ENCODE measurements at places on chromosomes 7 and 10.

DNA sequence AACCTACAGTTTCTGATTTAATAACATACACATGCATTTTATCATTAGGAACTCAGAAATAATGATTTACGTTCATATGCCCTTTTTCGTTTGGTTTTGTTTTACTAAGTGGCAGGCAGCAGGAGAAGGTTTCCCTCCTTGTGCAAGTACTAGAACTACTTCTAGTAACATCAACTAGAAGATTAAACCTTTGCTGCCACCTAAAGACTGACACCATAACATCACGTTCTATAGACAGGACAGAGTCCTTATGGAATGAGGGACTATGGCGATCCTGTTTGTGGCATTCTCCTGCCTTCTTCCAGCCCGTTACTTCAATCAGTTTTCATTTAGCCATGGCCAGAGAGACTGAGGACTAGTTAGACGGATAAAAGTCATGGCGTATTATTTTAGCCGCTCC is 53.2 kb downstream of the GAD2 start:
- DNase-seq = no peak

- DNase-seq = no peak
These were observed 246.7 kb upstream of the PTN start for GRCh38 chr7:137590071-137590755.

GRCh38 chr7:40223451-40224127 is 88.8 kb downstream of the SUGCT start:
- DNase-seq = no peak

DNA sequence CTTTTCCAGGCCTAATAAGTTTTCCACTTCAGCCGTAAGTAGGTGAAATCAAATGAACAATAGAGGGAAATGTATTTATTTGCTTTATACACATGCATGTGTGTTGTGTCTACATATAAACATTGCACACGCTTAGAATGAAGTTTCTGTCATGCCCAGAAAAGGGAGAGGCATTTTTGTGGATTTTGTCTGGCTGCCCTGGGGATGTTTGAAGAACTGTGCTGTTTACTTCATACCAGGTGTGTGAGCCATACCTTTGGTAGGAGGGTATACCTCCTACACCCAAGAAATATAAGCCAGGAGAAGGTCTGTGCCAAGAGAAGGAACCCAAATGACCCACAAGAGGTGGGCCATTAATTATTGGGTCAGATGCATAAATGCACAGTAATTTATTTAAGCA is 12.8 kb downstream of the GATAD1 start:
- no peak for DNase-seq

DNA sequence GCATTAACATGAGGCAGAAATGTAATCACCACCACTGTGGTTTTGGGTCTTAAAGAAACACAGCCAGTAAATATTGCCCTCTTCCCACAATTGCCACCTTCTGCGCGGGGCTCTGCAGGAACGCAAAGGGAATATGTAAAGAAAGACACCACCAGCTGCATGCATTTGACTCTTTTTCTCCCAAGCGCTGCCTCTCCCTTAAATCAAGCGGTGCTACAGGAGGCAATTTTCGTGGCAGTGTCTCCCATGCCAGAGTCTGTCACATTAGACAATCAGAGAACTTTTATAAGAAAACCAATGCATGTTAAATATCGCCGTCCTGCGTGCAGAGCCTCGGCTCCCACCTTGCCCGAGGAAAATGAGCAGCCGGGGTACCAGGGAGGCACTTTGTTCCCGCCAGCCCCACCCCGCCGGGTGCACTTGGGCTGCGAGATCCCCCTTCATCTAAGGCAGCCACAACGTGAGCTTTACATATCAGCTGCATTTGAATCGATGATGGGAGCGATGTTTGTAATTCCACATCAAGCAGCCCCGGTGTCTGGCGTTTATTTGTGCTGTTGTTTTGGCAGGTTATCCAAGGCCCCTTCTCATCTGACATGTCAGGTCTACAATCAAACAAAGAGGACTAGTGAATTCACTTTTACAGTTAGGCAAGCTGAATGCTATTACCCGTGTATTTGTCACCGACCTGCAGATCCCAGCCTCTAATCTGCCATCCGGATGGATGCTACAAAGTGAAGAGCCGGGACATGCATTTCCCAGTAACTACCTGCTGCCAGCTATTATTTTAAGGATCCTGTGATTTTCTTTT is 72.3 kb upstream of the MGMT start:
- DNase-seq = no peak

DNA sequence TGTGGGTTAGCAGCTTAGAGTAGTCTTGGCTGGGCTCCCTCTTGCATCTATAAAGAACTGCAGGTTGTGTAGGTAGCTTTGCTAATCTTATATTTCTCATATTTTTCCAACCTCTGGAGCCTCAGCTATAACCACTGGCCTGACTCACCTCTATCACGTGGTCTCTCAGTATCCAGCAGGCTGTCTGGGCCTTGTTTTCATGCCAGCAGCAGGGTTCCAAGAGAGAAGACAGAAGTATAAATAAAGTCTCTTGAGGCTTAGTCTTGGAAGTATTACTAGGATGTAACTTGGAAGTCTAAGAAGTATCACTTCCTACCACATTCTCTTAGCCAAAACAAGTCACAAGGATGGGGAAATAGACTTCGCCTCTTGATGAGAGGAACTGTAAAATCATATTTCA is 73.3 kb downstream of the WIPF3 start:
- no peak for DNase-seq

DNA sequence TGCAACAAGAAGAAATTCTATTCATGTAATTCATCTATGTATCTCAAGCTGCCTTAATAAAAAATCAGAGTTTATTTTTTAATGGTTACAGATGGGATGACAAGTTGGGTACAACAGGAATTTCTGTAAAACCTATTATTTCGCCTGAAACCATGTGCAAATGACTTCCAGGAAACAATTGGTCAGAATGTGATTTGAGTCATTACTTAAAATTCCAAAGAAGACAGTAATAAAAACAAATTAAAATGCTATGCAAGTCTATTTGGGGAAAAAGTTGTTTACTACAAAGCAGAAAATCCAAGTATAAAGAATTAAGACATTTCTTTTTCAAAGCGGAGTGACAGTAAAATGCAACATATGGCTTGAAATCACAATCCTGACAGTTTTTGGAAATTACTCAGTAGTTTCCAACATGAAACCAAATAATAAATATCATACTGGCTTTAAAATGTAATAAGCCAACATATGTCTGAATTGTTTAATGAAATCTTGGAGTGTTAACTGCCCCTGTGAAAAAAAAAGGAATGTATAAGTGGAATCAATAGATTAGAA is 41.5 kb upstream of the SEMA3C start:
- DNase-seq = no peak

DNA sequence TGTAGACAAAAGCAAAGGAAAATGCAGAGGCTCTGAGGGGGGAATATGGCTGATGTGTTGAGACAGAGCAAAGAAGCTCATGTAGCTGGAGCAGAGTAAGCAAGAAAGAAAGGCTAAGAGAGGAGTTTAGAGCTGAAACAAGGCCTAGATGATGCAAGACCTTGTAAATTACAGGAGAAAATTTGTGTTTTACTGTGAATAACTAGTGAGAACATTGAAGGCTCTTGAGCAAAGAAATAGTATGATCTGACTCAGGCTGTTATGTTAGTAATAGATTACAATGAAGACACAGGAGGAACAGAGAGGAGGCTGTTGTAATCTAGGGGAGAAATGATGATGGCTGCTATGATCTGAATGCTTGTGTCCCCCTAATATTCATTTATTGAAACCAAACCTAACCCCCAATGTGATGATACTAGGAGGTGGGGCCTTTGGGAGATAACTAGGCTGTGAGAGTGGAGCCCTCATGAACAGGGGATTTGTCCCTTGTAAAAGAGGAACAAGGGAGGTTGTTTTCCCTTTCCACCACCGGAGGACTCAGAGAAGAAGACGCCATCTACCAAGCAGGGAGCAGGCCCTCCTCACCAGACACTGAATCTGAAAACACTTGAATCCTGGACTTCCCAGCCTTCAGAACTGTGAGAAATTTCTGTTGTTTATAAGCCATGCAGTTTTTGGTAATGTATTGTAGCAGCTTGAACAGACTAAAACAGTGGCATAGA is 394.9 kb downstream of the HTR7 start:
- no peak for DNase-seq

- no peak for DNase-seq
These were observed 147.9 kb downstream of the ZMYND11 start for GRCh38 chr10:283140-283479.

DNA sequence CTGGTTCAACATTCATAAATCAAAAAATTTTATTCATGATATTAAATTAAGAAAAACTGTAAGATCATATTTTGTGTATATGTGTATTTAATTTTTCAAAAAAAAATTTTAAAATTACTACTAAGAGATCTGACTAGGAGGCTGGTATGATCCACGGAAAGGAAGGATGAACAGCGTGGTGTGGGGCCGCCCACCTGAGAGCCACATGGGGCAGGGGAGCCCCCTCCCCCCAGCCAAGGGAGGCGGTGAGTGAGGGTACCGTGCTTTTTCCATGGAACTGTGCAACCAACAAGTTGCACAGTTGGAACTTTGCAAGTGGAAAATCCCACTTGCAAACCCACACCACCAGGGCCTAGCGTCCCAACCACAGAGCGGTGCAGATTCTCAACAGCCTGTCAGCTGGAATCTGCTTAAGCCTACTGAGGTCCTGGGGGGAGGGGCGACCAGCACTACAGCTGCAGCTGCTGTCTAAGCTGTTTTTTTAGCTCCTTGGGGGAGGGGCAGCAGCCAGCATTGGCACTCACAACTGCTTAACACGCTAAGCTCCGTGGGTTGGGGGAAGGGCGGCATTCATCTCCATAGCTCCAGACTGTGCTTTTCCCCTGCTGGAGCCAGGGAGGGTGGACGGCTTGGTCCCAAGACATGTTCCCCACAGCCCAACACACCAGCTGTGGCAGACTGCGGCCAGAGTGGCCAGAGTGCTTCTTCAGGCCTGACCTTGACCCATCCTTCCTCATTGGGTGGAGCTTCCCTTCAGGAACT is 94.2 kb upstream of the IGFBP3 start:
- DNase-seq = no peak

DNA sequence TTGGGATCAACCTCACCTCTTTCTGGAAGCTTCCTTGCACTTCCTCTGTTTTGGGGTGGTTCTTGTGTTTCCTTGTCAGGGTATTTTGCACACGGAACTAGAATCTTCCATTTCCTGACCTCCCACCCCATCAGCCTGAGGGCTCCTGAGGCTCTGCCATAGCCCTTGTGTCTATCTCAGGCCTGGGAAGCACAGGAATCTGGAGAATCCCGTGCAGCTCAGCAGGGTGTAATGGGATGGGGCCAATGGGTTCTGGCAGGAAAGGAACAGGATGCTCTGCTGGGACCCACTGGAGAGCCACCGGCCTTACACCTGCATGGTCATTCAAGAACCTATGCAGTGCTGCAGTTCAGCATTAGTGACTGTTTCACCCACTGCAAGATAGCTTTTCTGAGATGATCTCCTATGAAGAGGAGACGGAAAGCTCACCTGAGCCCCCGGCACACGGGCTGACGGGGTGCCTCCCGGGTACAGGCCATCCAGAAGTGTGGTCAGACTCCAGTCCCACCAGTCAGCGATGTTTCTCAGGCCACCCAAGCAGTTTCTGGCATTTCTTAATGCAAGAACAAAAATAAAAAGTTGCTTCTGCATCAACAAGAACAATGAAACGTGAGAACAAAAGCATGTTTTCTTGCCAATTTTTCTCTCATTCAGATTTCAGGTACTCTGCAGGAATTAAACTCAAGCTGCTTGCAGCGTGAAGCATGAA is 133.2 kb downstream of the PKD1L1 start:
- DNase-seq = no peak
